KBM-7 (cell line): ENCODE measurements at places on chromosomes 16 and 17.
A peak's percentile ranks its signal among the peaks of the same experiment; 100 is the strongest.

DNA sequence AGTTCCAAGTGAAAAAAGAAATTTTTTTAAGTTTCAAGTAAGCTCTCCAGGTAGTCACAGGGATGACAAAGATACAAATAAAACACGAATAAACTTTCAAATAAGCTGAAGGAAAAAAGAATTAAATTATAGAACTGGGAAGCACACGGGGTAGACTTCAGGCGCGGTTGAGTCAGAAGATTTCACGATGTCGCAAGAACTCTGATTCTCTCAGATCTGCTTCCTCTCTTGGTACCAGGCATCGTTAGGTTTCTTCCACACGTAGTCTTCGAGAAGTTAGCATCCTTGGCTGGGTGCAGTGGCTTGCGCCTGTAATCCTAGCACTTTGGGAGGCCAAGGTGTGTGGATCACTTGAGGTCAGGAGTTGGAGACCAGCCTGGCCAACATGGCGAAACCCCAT, 784.1 kb upstream of the RBFOX1 start:
- DNase-seq, result no peak

GRCh38 chr16:87487361-87487924, 5.4 kb downstream of the ZCCHC14 start:
- DNase-seq, result no peak

- peak; percentile 91 for DNase-seq
These were observed 12.3 kb downstream of the GPR142 start for GRCh38 chr17:74379495-74380085.

DNA sequence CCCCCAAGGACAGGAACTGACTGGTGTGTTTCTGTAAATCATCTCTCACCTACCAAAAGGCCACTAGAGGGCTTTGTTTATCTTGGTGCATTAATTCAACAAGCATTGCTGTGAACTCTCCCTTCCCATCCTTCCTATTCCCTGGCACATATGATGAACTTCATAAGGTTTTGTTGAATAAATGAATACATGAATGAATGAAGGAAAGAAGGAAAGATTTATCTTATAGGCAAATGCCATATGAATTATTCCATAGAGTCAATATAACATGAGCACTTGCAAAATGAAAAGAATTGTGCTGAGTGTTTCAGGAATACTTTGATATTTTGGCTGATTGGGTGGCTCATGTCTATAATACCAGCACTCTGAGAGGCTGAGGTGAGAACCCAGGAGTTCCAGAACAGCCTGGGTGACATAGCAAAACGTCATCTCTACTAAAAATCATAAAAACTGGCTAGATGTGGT, 4.3 kb downstream of the SPDYE4 start:
- DNase-seq, result peak; percentile 51

DNA sequence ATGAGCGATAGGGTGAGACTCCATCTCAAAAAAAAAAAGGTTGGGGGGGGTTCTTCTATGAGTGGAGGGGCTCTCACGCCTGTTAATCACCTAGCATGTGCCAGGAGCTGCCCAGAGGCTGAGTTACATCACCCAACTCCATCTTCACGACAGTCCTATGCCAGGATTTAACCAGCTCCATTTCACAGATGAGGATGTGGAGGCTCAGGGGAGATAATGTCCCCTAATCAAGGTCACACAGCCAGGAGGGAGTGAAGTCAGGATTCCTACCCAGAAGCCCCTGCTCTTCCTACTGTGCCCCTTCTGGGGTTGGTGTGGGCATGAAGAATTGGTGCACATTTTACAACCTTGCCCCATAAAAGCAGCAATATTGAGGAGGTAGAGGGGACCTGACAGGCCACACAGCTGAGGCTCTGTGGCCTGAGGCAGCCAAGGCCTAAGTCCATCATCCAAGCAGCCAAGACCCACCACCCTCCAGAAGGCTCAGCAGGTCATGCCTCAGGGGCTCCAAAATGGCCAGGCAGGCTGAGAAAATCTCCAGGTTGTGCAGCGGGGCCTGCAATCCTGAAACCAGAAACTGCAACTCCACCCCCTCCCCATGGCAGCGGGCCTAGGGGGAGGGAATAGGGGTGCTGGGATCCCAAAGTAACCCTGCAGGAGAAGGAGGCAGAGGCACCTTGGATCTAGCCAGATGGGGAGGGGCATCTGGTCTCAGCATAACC, 6.9 kb downstream of the PPY start:
- no peak for DNase-seq

DNA sequence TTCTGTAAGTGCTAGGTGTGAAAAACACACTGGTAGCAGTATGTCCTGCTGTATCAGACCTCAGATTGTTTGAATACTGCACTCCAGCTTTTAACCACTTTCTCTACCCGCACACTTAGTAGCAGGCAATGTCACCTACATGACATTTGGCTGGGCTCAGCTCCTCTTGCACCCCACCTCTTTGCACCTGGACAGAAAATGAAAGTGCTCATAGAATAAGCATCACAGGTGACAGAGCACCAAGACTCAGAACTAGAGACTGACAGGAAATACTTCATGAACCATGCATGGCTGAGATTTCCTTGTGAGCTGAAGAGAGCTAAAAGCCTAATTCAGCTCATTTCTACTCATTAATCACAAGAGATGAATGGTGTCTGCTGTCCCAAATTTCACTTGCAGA, 1014.2 kb upstream of the CDH8 start:
- DNase-seq, result no peak

- DNase-seq, result no peak
These were observed 354.7 kb upstream of the RBFOX1 start for GRCh38 chr16:6977916-6978315.

DNA sequence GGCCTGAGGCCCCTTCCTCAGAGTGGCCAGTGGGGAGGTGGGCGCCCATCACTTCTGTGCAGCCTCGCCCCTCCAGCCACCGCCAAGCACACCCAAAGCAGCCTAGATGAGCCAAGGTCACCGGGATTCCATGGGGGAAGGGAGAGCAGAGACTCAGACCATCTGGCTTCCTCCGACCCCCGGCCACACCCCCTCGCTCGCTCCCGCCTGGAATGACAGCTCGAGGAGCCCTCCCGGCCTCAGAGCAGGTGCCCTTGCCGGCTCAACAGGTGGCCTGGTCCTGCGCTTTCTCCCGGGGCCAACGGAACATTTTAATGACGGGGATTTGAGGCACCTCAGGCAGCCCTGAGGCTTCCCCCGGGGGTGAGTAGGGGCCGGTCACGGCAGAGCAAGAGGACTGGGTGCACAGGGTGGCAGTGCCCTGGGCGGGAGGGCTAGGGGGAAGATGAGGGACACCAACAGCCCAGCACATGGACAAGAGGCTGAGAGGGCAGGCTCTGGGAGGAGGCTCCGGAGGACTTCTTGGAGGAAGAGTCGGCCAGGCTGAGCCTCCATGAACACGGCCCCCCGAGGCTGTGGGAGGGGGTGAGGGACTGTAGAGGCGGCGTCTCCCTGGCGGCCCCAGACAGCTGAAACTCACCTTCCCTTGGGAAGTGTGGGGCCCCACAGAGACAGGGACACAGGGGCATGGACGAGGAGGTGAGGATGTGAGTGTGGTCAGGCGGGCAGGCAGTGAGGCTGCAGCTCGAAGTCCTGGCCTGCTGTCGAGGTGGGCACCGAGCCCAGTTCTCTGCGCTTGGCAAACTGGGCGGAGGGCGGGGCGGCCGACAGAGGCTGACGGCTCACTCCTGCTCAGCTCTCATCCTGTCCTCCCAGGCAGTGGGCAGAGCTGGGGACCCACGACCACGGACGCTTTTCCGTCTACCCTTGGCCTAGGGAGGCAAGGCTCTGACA, 12.5 kb upstream of the C1QTNF8 start:
- DNase-seq, result no peak

- no peak for DNase-seq
These were observed 116.9 kb upstream of the CDH13 start for GRCh38 chr16:82509691-82510430.

DNA sequence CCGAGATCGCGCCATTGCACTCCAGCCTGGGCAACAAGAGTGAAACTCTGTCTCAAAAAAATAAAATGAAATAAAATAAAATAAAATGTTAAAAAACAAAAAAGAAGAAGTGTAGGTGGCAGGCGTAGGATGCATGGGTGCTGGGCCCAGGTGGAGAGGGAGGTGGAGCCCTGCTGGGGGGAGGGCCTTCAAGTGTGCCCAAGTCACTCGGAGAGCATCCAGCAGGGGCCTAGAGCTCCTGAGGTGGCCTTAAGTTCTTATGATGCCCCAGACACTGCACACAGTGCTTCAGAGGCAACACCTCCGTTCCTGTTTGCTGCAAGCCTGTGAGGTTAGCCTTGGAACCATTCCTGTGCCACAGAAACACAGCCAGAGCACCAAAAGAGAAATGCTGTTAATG, 23.2 kb downstream of the IL4R start:
- DNase-seq, result no peak

DNA sequence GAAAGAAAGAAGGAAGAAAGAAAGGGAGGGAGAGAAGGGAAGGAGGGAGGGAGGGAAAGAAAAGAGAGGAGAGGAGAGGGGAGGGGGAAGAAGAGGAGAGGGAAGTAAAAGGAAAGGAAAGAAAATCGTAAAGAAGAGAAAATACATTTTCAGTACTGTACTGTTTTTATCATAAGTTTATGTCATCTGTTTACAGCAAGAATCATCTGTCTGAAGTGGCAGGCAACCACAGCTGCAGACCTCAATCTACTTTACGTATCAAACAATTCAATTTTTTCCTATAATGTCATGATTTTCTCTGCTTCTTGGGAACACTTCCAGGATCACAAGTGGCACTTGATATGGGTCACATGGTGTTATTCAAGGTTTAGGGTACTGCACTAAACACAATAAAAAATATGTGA, 58.3 kb downstream of the USP32 start:
- no peak for DNase-seq

GRCh38 chr17:38605841-38606645, at the start of gene SRCIN1:
Gene SRCIN1, minus strand, starts transcription at chr17:38605952. Its CDS starts 247 bp downstream, at chr17:38605705.
- DNase-seq, result peak; percentile 60

DNA sequence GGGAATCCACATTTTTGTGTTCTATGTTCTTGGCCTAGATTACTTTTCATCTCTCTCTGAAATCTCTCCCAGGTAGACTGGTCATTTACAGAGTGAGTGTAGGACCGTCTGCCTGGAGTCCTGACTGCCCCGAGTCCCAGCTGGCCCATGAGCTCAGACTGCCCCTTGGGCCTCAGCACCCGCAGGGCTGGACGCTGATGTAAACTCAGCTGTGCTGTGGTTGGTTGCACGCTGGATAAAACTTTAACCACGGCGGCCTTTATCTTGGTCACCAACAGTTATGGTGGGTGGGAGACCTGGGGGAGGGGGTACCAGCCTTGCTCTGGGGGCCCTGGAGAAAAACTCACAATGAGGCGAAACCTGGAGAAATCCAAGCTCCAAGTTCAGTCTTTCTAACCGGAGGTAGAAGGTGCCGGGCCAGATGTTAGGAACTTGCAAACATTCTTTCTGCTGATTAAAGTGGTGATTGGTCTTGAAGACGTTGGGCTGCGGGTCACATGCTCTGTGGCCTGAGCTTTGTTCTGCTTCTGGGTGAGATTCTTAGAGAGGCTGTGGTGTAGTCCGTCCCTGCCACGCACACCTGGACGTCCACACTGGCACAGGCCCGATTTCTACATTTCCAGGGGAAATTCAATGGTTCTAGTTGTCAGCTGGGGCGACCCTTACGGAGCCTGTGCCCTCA, 6.9 kb downstream of the METRNL start:
- DNase-seq, result no peak

DNA sequence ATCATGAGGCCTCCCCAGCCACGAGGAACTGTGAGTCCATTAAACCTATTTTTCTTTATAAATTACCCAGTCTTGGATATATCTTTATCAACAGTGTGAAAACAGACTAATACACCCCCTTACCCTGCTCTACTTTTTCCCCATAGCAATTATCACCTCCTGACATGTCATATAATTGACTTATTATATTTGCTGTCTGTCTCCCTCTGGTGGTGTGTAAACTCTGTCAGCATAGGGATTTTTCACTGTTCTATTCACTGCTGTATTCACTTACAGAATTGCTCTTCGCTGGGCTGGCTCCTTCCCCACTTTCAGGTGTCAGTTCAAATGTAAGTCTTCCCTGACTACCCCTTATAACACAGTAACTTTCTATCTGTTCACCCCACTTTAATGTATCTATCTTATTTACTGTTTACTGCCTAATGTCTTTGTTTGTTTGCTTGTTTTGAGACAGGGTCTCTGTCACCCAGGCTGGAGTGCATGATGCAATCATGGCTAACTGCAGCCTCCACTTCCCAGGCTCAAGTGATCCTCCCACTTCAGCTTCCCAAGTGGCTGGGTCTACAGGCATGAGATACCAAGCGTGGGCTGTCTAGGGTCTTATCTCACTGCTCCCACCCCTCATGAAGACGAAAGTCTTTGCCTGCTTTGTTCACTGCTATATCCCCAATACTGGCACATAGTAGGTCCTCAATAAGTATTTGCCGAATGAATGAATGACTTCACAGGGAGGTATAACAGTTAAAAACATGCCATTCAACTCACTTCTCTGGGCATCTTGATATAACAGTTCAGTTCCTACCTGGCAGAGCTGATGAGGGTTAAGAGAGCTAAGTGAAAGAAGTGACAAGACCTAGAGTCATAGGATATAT, 52.4 kb upstream of the CDH3 start:
- DNase-seq, result peak; percentile 39

- no peak for DNase-seq
These were observed 18.7 kb upstream of the KRT24 start for GRCh38 chr17:40722241-40722640.

DNA sequence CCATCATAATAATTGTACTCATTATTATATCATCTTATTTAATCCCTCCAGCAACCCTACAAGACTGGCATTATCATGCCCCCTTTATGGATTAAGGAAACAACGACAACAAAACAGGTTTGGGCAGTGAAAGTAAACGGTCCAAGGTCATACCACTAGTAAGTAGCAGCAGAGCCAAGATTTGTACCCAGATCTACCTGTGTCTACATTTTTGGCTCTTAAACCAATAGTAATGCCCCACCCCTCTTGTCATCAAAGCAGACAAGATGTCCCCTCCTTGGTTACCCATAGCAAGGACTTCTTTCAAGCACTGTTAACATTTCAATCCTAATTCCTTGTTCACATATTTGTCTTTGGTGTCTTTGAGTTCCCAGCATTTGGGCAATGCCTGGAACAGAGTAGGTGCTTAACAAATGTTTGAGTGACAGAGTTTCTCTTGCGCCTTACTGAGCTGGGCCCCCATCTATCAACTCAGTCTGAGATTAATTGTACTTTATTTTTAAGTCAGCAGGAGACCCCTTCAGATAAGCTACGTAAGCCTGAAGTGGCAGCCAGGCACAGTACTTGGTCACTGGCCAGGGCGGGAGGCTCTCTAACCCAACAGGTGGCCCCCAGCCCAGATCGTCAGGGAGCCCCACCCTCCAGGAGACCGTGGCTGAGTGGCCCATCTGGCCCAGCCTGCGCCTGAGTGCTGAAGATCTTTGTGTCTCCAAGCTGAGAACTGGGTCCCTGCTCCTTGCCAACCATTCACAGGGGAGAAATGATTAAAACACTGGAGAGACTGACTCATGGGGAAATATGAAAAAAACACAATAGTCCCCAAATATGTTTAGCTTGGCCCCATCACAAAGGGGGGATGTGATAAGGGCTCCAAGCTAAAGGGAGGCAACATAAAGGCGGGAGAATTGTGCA, 75.8 kb downstream of the AXIN2 start:
- no peak for DNase-seq

DNA sequence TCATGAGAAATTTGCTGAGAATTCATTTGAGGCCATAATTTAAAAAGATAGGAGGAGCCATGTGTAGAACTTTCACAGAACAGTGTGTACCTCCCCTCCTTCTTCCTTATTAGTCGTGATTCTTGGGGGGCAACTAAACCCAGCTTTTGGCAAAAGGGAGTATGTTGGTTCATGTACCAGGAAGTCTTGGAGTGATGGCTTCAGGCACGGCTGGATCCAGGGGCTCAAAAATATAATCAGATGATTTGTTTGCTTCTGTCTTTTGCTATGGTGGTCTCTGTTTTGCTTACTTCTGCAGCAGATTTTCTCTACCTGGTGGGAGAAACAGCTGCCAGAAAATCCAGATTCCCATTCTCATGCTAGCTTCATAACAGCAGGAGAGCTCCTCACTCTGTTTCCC, 629.9 kb downstream of the MAF start:
- DNase-seq, result no peak
